ENCODE measurements at places on chromosomes 5 and 9.

GRCh38 chr9:32866273-32866672 lies 82.9 kb downstream of the TMEM215 start:
- DNase-seq, result no peak

- no peak for DNase-seq
These were observed 4.6 kb downstream of the PTCH1 start for GRCh38 chr9:95511952-95512708.

DNA sequence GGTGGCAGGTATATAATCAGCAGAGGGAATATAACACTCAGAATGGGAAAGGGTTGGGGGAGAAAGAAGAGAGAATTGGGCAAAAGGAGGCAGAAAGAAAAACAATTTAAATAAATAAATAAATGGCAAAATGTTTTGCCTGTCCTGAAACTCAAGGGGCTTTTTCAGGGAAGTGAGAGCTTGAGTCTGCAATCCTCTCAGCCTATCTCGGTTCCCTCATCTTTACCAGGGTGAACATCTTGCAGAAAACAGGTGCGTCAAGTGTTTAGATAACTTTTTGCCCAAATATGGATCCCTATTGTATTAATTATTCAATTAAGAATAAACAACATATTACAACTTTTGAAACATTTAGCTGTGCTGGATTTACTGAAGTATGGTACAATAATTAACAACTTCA lies 343.0 kb upstream of the EDIL3 start:
- DNase-seq, result no peak

- no peak for DNase-seq
These were observed 125.9 kb downstream of the GADD45G start for GRCh38 chr9:89730715-89731114.

GRCh38 chr9:111943746-111944145 lies 47.1 kb downstream of the UGCG start:
- no peak for DNase-seq

DNA sequence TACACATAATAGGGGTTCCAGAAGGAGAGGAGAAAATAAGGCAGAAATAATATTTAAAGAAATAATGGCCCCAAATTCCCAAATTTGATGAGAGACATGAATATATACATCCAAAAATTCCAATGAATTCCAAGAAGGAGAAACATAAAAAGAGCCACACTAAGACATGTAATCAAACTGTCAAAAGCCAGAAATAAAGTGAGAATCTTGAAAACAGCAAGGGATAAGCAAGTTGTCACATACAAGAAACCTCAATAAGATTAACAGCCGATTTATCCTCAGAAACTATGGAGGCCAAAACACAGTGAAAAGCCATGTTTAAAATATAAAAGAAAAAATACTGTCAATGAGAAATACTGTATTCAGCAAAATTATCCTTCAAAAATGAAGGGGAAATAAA lies 14.5 kb downstream of the CATSPER3 start:
- no peak for DNase-seq

DNA sequence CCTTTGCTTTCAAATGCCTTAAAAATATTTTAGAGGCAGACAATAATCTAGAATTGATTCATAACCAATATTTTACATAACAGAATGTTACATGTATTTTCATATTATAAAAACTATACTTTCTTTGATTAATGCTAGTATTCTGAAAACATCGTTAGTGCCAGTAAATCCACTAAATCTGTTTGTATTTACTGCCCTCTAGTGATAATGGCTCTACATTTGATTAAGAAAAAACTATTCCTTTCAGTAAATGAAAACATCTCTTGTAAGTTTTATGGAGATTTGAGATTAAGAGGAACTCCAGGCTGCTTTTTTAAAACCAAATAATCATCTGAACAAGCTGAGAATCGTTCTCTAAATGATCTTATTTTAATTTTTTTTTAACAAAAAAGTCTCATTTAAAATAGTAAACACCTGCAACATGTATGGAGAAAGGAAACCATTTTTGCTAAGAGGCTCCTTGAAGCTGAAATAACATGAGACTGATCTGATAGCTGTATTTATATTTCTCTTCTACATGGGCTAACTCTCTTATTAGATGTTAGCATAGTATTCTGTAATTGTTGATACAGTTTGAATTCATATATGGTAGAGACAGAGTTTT lies 424.7 kb downstream of the RAB3C start:
- no peak for DNase-seq

DNA sequence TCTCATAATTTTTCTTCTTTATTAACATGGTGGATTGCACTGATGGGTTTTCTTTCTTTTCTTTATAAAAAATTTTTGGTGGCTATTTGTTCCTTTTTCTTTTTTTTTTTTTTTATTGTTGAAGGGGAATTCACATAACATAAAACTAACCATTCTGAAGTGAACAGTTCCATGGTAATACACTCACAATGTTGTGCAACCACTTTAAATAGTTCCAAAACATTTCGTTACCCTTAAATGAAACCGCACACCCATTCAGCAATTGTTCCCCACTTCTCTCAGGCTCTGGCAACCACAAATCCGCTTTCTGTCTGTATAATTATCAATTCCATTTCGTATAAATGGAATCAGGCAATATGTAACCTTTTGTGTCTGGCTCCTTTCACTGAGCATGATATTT lies 11.7 kb upstream of the SETX start:
- DNase-seq, result no peak

- no peak for DNase-seq
These were observed 149.2 kb downstream of the LRRC70 start for GRCh38 chr5:62727861-62728260.

DNA sequence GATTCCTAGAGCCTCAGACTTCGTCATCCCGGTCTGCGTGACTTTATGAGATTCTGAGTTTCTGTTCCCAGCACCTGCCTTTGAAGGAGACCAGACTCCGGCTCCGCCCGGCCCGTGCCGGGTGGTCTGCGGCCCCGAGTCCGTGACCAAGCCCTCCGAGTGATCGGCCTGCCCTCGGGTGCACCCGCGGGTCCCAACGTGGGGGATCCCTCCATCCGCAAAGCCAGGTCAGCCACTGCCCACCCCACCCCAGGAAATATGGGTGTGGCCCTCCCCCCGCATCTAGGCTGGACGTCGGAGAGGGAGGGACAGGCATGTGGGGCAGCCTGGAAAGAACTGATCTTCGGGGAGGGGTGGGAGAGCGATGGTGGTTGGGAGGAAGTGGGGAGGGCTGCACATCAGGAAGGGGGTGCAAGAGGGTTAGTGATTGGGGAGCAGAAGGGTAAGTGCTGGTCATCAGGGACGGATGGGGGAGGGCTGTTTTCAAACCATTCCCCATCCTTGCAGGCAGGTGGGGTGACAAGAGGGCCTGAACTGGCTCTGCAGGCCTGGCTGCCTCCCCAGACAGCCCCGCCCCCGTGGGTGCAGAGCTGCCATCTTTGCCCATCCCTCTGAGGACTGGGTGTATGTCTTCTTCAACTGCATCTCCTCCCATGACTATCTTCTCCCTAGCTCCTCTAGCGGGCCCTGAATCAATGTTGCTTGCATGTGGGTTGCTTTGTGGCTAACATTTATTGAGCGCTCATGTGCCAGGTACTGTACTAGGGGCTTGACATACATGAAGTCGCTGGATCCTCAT lies 747 bp downstream of the LRSAM1 start:
- DNase-seq, result no peak

GRCh38 chr5:45081082-45081481 lies 272.3 kb downstream of the MRPS30 start:
- no peak for DNase-seq

DNA sequence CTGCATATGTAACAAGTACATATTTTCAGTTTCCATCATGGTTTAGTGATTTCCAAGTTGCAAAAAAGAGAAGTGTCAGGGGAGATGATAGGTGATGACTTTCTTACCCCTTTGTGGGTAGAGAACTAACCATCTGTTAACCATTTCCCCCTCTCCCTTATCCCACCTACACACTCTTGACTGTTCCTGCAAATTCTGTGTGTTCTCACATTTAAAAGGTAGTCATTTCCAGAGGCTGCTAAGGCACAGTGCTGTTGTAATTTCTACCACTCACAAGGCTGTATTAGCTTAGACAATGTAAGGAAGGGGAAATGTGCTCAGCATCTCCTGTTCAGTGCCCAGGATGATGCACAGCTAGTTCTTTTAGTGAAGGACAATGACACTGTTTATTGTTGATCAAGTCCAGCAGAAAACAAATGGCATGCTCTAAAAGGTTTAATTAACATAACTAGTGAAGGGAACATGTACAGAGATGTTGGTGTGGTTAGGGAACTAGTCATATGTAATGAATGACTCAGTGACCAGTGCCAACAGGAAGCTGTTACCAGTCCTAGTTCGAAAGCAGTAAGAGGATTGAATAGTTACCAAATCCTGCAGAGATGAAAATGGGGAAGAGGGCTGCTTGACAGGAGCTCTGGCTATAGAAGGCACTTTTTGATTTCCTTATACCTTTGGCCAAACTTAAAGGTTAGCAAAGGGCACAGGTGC lies 165.1 kb downstream of the PLK2 start:
- no peak for DNase-seq

DNA sequence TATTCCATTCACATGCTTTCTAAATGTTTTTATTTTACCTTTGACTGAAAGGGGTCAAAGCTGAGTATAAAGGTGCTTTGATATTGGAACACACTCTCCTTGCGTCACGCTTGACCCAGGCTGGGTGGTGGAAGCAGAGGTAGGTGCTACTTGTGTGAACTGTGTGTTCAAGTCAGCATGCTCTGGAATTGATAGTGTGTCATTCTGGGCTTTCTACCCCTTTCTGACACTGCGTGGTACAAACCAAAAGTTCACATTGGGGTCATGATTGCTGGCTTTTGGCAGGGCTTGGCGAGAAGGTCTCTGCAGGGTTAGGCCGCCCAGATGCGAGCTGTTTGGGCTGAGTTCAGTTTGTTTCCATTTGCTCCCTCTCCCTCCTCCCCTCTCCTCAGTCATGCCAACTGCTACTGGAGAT lies 131.8 kb downstream of the ADAMTSL1 start:
- no peak for DNase-seq

- no peak for DNase-seq
These were observed 7.9 kb upstream of the FOXE1 start for GRCh38 chr9:97845130-97845529.

- DNase-seq, result no peak
These were observed 139.3 kb upstream of the SHB start for GRCh38 chr9:38208206-38208901.

- DNase-seq, result peak; percentile 97
These were observed 7.9 kb downstream of the PRR7 start for GRCh38 chr5:177454397-177455035.

- DNase-seq, result no peak
These were observed 53.9 kb upstream of the HMHB1 start for GRCh38 chr5:143758015-143758414.

DNA sequence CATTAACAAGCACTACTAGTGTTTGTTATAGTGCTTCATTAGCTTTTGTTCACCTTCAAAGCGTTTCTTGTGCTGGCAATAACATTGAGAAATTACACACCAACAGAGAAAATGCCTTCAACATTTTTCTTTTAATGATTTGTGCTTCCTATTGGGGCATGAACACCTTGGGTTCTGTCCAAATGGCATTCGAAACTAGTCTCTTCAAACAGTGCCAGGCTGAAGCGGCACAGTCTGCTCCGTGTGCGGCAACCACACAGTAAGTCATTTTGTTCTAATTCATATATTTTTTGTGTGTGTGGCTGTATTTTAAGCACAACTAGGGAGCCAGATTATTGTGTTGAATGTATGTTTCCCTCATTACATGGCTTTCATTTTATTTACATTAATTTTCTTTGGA lies 414.7 kb upstream of the SGCD start:
- no peak for DNase-seq

GRCh38 chr9:106621313-106622163 lies 241.4 kb upstream of the ZNF462 start:
- DNase-seq, result no peak

DNA sequence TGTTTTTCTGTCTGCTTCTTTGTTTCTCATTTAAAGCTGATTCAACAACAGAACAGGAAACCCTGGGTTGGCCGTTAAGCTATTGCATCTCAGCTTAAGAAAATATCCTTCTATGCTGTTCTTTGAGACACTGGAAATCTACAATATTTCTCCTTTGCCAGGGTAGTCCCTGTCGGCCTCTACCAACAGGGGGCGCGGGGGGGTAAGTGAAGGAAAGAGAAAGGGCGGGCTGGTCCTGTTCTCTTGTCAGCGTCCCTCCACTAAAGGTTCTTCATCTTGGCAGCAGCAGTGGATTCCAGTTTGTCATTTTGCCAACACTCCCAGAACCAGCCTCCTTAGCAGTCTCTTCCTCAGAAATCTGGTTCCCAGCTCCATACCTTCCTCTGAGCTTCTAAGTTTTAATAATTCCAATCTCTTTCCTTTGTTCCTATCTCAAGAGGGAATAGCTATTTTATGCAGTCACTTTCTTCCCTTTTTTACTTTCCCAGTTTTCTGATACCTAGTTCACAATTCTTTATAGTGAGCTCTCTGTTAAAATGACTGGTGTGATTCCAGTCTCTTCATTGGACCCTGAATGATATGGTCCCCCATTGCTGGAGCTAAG lies 222.3 kb downstream of the GLIS3 start:
- no peak for DNase-seq

GRCh38 chr5:56202483-56202882 lies 30.6 kb downstream of the ANKRD55 start:
- DNase-seq, result no peak

GRCh38 chr5:73506459-73506955 lies 8.3 kb downstream of the BTF3 start:
- DNase-seq, result no peak

GRCh38 chr5:156913719-156914370 lies 49.2 kb downstream of the TIMD4 start:
- DNase-seq, result no peak

DNA sequence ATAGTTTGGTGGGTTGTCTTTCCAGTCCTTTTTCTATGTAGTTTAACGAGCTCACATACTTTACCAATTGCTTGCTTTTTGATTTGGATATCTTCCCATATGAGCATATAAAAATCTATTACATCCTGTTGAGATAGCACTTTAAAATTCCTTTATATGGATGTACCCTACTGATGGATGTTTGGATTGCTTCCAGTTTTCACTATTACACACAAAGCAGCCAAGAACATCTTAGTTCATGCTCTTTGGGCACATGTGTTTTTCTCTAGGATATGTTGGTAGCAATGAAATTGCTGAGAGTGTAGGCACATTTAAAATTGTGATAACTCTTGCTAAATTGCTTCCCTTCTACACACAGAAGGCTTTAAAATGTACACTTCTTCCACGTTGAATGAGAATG lies 56.1 kb upstream of the NTRK2 start:
- DNase-seq, result no peak

DNA sequence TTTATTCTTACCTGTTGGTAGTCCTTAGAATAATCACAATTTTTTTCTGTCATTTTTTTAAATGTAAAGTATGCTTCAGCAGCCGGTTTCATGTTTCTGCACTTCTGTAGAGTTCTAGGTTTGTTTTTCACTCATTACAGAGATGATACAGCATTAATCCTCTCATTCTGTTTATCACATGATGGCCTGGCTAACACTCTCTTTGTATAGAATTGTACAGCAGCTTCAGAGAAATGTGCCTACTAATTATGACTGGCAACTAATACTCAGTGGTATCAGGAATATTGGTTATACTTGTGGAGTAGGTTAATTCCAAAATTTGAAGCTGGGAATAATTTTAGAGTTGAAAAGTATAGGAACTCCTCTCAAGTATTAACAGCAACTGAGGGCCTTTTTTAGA lies 192.9 kb upstream of the OTULINL start:
- DNase-seq, result no peak

- no peak for DNase-seq
These were observed 616.0 kb upstream of the EDIL3 start for GRCh38 chr5:85000671-85001070.
